ENCODE measurements at places on chromosomes 6 and 20.

DNA sequence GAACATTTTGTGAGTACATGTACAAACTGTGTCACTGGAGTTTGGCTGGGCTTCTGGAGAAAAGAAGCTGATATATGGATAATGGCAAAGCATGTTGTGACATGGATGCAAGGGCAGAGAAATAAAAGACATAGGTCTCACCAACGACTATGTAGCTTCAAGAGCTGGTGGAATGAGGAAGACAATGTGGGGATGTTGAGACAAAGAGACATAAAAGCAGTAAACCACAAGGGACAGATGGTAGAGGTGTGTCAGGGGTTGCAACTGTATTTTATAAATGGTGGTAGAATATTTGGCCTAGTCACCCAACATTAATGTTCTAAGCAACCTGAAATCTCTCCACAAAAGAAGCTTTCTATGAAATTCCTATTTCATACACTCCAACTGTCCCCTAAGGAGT lies 199.0 kb downstream of the KCNQ5 start:
- no peak for DNase-seq

DNA sequence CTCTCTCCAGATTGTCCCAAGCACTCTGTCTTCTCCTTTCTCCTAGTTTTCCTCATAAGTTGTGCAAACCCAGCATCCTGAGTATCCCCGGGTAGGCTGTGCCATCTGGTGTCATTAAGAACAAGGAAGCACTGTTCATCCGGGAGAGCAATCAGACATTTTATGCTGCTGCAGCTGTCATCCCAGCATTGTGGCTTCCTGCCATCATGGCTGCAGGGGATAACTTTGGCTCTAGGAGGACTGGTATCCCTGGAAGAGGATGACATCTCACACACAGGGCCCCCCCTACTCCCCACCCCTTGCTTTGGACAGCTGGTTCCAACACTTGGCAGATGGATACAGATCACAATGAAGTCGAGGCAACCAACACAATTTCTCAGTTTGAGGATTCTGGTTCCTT lies 1195.1 kb upstream of the MAP3K7 start:
- DNase-seq: no peak

GRCh38 chr6:112044856-112045255 lies 9.0 kb upstream of the CCN6 start:
- peak; percentile 93 for DNase-seq

- no peak for DNase-seq
Observed at GRCh38 chr6:91352878-91353277, 766.0 kb upstream of the MAP3K7 start.

GRCh38 chr6:104754788-104755409 lies 104.8 kb downstream of the HACE1 start:
- no peak for DNase-seq

DNA sequence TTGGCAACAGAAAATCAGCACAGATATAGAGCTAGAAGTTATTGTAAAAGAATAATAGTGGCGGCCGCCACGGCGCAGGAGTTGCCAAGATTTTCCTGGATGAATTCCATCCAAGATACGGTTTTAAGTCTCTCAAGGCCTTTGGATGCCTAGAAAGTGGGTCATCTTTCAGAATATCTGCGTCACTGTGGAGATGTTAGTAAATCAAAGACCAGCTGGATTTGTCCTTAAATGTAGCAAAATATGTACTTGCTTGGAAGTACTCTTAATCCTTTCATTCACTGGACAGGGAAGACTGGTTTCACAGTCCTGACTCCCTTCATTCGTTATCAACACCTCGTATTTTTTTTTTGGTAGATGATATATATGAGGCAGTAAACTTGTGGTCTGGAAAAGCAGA lies 83.0 kb downstream of the SLC22A3 start:
- DNase-seq: peak; percentile 4

DNA sequence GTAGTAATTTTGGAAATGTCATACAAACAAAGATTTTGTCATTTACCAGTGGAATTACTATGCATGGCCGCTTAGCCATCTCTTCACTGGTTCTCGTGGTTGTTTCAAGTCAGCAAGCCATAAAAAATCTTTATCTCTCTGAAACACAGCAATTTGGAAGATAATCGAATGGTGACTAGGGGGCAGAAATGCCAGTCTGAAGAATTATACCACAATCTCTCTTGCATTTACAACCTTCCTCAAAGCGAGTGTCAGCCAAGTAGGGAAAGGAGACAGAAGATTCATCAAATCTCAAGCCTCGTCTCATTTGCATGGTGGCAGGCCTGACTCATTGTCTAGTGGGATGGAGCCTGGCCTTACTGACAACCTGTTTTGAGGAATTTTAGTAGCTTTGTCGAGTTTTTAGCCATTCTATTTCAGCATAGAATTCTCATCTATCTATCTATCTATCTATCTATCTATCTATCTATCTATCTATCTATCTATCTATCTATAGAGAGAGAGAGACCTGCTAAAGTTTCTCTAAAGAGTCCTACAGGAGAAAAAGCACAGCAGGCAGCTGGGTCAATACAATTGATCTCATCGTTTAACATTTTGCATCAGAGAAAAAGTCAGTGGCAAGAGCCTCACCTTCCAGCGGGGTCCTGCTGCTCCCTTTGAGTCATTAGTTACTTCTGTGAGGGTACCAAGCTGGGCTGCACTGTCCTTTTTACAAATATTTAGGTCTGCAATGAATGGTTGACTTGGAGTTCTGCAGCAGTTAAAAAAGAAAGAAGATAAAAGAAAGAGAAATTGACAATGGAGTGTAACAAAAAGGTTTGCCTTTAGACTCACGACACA lies 572.8 kb downstream of the TFAP2A start:
- DNase-seq: no peak

DNA sequence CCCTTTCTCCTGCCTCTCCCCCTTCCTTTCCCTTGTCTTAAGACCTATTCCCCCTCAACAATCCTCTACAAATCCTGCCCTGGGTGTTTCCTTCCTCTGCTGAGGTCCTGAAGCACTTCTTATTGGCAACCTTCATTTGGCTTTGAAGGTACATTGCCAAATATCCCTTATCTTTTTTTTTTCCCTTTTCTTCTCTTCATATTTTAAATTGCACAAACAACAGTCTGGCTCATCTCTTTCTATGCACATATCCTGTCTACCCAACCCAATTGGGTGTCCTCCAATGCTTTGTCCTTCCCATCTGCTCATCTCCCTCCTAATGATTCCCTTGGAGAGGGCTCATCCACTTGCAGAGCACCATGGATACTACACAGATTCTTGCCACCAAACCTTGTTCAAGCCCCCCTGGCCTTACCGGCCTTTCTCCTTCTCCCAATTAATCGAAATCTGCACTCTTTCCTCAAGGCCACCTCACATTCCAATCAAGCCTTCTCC lies 537.9 kb upstream of the JARID2 start:
- DNase-seq: no peak

DNA sequence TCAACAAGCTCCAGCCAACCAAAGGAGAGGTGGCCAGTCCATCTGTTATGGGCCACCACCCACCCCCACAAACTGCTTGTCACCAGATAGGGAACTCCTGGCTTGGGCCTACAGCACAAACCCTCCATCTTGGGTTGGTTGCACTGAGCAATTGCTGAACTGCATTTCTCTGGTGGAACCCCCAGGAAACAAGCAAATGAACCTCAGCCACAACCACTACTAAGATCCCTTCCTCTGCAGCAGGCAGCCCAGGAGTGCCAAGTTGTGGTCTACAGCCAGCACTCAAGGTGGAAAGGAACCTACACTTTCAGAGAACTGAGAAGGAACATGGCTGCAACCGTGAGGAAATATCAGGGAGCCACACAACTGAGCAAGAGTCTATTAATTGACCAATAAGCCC lies 171.6 kb downstream of the TMEM200A start:
- DNase-seq: no peak

- DNase-seq: no peak
Observed at GRCh38 chr6:620166-620565, 36.7 kb downstream of the HUS1B start.

DNA sequence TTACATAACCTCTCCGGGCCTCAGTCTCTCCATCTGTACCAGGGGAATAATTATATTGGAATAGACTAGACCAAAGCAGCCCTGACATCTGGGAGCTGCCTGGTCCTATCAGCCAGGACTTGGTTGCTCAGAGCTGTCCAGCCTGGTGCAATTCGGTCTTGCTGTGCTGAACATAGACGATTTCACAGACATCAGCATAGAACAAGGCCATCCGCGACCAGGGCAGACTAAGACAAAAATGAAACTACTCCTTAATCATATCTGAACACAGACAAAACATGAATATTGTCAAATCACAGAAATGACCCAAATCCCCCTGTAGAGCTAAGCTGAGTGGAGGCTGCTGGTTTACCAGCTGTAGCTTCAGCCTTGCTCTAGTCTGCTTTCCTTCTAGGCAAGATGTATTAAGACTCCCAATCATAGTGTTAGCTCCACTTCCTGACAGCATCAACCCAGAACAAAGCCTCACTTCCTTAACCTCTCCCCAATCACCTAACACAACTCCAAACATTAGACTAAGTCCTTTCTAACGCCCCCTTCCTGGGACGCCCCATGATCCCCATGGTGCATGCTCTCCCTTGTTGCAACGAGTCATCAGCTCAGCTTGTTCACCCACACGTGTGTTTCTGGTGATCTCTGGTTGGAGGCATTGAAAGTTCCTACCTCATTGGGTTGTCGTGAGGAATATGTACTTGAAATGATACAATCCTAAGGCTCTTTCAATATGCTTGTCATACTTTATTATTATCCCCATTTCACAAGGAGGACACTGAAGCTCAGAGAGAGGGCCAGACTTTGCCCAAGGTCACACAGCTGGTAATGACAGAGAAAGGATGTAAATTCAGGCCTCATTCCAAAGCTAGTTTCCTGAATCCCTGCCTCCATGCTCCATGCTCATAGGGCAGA lies 3.5 kb upstream of the MAPK13 start:
- DNase-seq: no peak

- DNase-seq: no peak
Observed at GRCh38 chr6:92404281-92404680, 1015.1 kb downstream of the EPHA7 start.

DNA sequence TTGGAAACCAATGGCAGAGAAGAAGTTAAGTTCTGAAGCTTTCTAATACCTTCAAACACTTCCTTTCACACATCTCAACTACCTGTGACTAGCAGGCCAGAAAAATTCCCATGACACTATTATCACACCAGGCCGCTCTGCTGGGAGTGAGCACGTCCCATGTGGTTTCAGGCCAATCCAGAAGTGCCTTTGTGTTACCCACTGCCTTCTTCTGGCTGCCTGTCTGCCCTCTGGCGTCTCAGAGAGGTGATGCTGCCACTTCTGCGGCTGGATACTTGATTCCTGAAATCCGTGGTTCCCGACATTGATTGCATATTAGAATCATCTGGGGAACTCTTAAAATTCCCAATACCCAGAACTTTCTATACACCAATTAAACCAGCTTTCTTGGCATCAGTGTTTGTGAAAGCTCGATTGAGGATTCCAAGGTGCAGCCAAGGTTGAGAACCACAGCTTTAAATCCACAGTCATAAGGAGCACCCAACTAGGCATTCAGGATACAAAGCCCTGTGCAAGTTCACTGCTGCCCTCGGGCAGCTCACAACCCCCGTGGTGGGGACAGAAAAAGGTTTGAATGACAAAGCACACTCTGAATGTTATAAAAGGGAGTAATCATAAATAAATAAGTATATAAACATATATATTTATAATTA lies 65.6 kb downstream of the STMND1 start:
- no peak for DNase-seq

DNA sequence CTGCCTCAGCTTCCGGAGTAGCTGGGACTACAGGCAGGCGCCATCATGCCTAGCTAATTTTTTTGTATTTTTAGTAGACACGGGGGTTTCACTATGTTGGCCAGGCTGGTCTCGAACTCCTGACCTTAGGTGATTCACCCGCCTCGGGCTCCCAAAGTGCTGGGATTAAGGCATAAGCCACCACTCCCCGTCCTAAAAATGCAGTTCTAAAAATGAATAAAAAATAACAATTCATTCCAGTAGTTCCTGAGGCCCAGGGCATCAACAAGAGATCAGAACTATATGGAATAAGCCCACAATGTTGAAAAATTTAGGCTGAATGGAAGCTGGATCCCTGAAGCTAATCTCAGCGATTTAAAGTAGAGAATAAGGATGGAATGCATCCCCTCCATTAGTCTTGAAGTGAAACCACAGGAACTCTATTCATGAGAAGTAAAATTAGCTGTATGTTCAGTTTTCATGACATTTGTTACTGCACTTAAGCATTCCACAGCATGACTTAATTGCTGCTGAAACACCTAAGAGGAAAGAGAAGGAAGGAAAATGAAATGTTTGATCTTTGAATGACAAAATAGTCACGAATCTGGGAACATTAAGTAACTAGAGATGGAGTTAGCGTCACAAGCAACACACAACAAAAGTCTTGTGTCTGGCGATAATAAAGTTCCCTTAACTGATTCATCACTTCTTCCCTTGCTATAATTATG lies 80.4 kb upstream of the RIPOR2 start:
- DNase-seq: no peak

GRCh38 chr6:501891-502601 lies 110.5 kb downstream of the IRF4 start:
- no peak for DNase-seq

DNA sequence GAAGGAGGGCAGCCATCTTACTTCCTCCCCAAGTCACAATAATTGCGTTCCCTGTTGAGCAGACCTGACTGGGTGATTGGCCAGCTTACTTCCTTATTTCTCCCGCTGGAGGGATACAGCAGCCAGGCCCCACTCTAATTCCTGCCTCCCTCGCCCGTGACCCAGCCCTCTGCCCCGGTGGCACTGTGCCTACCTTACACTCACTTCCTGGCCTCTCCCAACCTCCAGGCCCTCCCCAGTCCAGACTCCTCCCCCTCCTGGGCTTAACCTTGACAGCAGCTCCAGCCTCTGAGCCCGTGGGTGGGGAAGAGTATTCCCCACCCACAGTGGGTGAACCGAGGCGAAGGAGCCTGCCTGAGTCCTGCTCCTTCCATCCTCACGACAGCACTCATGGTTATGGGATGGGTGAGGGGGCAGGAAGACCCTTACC lies 3.0 kb downstream of the BAK1 start:
- DNase-seq: no peak

GRCh38 chr6:20028143-20028542 lies 184.1 kb downstream of the MBOAT1 start:
- DNase-seq: no peak

DNA sequence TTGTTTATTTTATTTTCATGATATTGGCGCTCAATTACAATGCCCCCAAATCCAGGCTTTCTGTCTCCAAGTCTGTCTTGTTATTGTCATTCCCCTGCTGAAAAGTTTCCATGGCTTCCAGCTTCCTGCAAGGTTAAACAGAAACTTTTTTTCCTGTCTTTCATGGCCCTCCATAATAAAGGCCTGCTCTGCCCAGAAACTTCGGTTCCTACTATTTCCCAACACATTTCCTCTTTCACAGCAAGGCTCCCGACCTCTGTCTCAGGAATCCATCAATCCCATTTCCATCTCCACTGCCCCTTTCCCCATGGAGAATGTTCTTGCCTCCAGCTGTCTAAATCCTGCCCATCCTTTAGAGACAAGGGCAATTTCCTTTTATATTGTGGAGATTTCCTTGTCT lies 365.2 kb upstream of the JARID2 start:
- no peak for DNase-seq

- no peak for DNase-seq
Observed at GRCh38 chr6:35534407-35535170, 21.9 kb upstream of the TULP1 start.

GRCh38 chr6:17580518-17581048 lies 19.5 kb upstream of the FAM8A1 start:
- DNase-seq: no peak

GRCh38 chr6:162154001-162154400 lies 573.6 kb downstream of the PRKN start:
- DNase-seq: no peak

- no peak for DNase-seq
Observed at GRCh38 chr20:33477386-33478234, 12.3 kb upstream of the CBFA2T2 start.
